ENCODE measurements at places on chromosomes 11 and 22. TPM values are rescaled to one million over a fixed set of nuclear protein-coding genes. Genes with fewer than 3 reads are reported as not detected.
A peak's percentile ranks its signal among the peaks of the same experiment; 100 is the strongest.

- DNase-seq = peak; percentile 56
Observed at GRCh38 chr22:38203090-38203810, 1.5 kb downstream of the MAFF start.

Gene NOX4
- 3.3 TPM for total RNA-seq

- peak; percentile 26 for DNase-seq
Observed at GRCh38 chr22:46081831-46082210, 68.5 kb upstream of the PPARA start.

Gene KRTAP5-8
- not detected for total RNA-seq

Gene SORL1
- total RNA-seq = 45.6 TPM

Gene NXPE1
- not detected for total RNA-seq

- no peak for DNase-seq
Observed at GRCh38 chr11:61675826-61676225, 4.4 kb upstream of the DAGLA start.

- DNase-seq = no peak
Observed at GRCh38 chr11:94181943-94182342, 53.3 kb downstream of the PANX1 start.

DNA sequence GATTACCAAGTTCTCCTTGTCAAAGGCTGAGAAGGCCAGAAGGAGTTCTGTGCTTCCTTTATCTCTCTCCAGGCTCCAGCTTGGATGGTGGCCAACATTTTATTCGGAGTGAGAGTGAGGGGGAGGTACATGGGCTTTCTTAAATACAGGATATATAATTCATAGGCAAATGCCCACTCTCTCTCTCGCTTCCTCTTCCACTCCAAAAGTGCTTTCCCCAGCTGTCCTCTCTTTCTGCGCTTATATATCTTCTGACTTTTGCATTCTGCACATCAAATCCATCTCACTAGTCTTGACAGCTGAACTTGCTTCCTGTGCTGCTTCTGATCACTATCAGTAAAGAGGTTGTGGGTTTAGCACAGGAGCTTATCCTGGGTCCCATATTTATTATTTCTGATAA lies 125.4 kb upstream of the ARHGAP20 start:
- DNase-seq = no peak

GRCh38 chr22:50361222-50361621 lies 18.1 kb downstream of the PPP6R2 start:
- no peak for DNase-seq

- no peak for DNase-seq
Observed at GRCh38 chr11:33847251-33847650, 44.6 kb downstream of the LMO2 start.

- no peak for DNase-seq
Observed at GRCh38 chr11:118398791-118399559, 2.4 kb upstream of the ATP5MG start.

GRCh38 chr11:111307472-111308108 lies 9.2 kb downstream of the POU2AF3 start:
- DNase-seq = no peak

DNA sequence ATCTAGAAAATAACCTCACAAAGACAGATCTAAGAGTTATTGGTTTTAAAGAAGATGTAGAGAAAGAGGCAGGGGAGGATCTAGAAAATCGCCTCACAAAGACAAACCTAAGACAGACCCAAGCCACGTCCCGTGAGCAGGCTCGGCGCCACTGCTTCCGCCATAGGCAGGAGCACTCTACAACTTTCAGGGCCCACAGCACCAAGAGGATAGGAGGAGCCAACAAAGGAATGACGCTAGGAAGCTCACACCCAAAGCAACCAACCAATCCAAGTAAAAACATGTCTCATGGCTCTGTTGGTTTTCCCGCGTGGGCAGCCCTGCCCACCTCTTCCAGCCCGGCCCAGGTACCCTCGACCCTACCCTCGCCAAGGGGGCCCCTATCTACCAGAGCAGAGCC lies 4167.4 kb upstream of the OR11H1 start:
- DNase-seq = no peak

All from neural progenitor cell (in vitro differentiated cells).